Esophagus muscularis mucosa (tissue), 4 donors: ENCODE measurements at places on chromosomes 6 and 20. TPM values are rescaled to one million over a fixed set of nuclear protein-coding genes. Genes with fewer than 3 reads are reported as not detected.

LCA5 gene
- 11.2 TPM for total RNA-seq

AGER gene
- 4.6 TPM for total RNA-seq

ZSCAN23 gene
- total RNA-seq, result 1.0 TPM

VSTM2L gene
- total RNA-seq, result 7.5 TPM

MAP3K7 gene
- 18.1 TPM for total RNA-seq

MLIP gene
- total RNA-seq, result 0.42 TPM

PMEPA1 gene
- 17.0 TPM for total RNA-seq

HLA-DRA gene
- 93.9 TPM for total RNA-seq

SYNDIG1 gene
- not detected for total RNA-seq

PKIB gene
- 2.2 TPM for total RNA-seq

CD109 gene
- total RNA-seq, result 21.4 TPM

CLPSL2 gene
- total RNA-seq, result not detected

DNA sequence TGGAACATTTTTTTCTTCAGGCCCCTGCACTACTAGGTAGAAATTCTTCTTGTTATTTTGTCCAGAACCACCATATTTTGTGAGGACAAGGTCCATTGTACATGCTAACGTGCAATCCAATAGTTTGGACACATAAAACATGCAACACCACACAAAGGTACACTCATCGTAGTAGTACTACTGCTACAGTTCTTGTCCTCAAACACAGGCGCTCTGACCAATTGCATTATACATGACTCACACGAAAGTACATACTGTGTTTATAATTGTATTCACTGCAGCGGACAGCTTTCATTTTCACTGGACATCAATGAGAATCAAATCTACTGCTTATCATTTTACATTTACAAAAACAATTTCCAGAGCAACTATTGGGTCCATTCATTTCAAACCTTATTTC, 15.3 kb upstream of the SMLR1 start:
- no peak for DNase-seq

DNA sequence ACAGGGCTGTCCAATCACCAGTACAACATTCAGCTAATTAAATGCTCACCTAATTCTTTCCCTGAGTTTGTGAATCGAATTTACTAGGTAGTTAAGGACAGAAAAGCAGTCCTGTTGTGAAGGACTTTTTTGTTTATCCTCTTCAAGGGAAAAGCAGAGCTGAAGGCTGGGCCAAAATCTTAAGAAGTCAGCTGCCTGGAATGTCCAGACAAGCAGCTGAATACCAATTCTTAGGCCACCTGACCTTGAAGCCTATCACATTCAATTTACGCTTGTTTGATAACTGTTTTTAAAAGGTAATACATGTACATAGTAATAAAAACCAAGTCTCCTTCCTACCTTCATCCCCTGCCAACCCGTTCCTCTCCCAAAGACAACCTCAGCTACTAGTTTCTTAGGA, 56.4 kb downstream of the UQCC1 start:
- no peak for DNase-seq

GRCh38 chr6:56024931-56025330, 149.5 kb upstream of the BMP5 start:
- DNase-seq, result no peak

DNA sequence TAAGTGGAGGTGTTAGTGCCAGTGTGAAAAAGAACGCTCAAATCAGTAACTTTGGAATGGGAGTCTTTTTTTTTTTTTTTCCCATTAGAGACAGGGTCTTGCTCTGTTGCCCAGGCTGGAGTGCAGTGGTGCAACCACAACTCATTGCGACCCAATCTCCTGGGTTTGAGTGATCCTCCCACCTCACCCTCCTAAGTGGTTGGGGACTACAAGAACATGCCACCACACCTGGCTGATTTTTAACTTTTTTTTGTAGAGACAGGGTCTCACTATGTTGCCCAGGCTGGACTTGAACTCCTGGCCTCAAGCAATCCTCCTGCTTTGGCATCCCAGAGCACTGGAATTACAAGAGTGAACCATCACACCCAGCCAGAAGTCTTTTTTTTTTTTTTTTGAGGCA, 19.7 kb downstream of the LATS1 start:
- no peak for DNase-seq

- DNase-seq, result no peak
These were observed 94.2 kb downstream of the STXBP5 start for GRCh38 chr6:147298461-147298860.

- DNase-seq, result no peak
These were observed 322.8 kb downstream of the CD83 start for GRCh38 chr6:14440215-14440910.

DNA sequence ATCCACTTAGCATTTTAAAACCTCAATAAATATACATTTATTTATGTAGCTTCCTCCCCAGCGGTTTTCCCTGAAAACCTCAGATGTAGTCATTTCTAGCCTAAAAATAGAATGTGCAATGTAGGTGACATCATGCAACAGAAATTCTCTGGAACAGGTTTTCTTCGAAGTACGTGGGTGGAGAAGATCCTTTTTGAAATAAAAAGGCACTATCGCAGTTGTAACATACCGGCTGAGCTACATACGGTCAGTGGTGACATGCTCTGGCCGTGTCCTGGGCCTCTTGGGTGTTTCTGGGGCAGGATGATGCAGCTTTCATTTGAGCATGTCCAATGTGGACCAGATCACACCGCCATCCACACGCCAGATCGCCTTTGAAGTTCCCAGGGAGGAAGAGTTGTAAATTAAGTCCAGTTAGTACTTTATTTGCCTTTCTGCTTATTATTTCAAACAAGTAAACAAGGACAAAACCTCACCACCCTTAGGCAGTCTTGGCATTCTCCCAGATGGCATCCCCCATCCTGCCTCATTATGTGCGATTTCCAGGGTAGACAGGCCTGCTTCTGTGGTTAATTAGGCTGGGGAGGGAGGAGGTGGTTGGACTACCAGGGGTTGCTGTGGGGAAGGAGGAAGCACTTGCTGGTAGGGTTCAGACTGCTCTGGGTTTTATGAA, 109.5 kb upstream of the CLDN20 start:
- no peak for DNase-seq

GRCh38 chr6:42292004-42292740, 74.5 kb upstream of the MRPS10 start:
- no peak for DNase-seq

GRCh38 chr20:37598100-37598543, 70.4 kb upstream of the BLCAP start:
- no peak for DNase-seq

DNA sequence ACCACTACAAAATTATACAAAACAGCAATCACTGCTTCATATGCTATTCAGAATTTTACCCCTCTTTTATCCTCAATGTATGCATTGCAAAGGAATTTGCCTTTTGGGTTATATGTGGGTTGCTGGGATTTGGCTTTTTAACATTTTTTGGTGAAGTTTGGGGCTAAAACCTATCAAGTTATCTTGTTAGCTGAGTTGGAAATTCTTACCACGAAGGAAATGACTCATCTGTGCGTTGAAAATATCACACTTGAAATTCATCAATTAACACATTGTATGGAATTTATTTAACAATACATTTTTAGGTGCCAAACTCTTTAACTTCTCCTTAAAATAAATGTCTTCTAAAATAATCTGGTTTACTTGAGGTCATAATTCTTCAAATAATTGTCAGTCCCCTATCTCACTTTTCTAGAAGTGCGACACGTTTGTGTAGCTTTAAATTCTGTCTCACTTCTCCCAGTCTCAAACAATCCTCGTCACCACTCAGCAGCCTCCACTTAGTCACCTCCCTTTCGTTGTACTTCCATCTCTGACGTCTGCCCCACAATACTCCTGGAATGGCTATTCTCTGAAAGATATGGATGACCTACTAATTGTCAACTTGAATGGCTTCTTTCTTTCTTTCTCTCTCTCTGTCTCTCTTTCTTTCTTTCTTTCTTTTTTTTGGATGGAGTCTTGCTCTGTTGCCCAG, 88.5 kb downstream of the PHACTR1 start:
- DNase-seq, result no peak

- peak; percentile 96 for DNase-seq
These were observed 9.5 kb upstream of the AHCY start for GRCh38 chr20:34312544-34313217.

DNA sequence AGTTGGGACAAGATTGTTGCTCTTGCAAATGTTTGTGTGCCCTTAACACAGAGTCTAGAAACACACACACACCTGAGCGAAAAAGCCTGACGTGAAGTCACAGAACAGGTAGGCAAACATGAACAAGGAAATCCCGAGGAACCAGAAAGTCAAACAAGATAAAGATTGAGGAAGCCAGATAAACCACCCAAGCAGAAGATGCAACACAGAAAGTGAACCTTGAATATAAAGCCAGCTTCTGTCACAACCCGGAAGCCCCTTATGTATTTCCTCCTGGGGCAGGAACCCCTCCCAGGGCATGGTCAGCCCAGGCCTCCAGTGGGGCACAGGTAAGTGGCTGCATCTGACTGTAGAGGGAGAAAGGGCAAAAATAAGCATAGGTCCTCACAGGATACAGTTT, 158.2 kb upstream of the SUPT3H start:
- DNase-seq, result no peak

- DNase-seq, result no peak
These were observed 607.2 kb downstream of the HTR1B start for GRCh38 chr6:76856065-76856464.

GRCh38 chr6:108903796-108904195, 55.6 kb downstream of the ARMC2 start:
- no peak for DNase-seq

- DNase-seq, result no peak
These were observed 103.3 kb downstream of the FIG4 start for GRCh38 chr6:109794201-109794923.

DNA sequence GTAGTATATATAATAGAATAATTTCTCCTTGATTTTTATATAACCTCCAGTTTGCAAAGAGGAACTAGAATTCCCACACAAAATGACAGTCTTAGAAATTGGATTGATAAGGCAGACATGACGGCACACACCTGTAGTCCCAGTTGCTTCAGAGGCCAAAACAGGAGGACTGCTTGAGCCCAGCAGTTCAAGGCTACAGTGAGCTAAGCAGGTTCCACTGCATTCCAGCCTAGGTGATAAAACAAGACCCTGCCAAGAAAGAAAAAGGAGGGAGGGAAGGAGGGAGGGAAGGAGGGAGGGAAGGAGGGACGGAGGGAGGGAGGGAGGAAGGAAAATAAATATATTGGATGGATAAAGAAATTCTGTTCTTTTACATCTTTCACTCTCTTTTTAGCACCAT, 77.6 kb upstream of the SASH1 start:
- no peak for DNase-seq

DNA sequence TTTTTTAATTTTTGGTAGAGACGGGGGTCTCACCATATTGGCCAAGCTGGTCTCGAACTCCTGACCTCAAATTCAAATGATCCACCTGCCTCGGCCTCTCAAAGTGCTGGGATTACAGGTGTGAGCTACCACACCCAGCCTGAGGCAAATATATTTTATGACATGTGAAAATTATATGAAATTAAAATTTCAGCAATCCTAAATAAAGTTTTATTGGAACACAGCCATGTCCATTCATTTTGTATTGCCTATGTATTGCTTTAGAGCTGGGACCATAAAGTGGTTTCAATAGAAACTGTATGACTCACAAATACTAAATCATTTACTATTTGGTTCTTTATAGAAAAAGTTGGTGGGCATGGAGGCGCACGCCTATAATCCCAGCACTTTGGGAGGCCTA, 32.0 kb upstream of the GCM1 start:
- DNase-seq, result no peak

DNA sequence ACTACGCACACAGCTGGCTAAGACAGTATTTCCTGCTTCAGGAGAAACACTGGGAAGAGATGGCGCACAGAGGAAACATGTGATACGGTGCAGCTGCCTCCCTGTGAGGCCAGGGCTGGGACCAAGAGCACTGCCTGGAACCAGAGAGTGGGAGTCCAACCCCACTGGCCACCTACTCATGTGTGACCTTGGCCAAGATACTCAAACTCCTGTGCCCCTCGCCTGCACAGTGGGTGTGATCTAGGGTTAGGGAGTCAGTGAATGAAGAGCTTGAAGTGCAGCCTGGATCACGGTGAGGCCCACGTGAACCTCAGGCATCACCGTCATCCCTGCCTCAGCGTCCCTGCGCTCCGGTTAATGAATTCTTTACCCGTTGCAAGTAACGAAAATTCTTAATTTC, 41.7 kb upstream of the MPC1 start:
- DNase-seq, result no peak

DNA sequence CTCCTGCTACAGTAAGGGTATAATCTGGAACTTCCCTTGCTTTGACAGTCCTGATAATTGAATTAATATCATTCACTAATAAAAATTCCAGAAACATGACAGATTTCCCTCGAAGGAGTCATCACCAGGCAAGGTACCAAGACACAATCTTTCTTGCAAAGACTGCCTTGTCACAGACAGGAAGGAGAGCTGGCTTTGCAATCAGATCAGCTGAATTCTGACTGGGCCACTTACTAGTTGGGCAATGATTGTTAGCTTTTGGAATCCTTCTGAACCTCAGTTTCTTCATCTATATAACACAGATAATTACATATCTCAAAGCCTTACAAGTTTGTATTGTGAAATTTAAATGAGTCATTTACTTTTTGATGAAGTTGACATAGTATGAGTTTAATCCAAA, 344.2 kb downstream of the RFPL4B start:
- DNase-seq, result no peak

DNA sequence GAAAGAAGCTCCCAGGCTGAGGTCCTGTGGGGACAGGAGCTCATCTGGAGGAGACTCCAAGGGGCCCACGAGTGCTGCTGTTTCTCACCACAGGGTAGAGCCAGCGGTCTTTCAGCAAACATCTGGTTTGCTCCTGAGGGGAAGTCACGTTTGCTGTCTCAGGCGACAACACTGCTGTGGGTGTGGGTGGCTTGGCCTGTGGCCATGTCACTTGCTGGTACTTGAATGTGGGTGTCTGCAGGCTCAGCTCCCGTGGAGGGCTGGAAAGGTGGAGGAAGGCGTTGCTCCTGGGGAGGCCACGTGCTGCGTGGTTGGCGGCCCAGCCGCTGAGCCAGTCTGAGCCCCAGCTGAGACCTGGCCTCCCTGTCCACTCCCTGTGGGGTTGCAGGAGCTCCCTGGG, 52.8 kb upstream of the MPC1 start:
- no peak for DNase-seq

DNA sequence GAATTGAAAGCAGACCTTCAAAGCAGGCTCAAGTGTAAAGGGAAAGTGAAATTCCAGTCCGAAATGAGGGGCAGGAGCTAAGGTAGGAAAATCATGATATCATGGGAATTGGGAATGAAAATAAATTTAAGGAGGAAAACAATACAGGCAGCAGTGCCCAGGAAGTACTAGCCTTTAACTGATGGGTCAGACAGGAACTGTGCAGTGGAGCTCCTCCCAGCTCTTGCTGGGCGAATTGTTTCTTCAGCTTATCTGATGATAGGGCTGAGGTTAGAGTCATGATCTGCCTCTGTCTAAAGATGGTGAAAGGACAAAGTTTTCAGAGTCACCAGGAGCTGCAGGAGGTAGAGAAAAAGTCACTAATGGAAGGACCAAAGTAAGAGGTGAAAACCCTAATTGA, 457.9 kb upstream of the PTCHD4 start:
- DNase-seq, result no peak

- DNase-seq, result no peak
These were observed 104.9 kb downstream of the DACT2 start for GRCh38 chr6:168214586-168215104.

GRCh38 chr6:12613811-12614210, 102.8 kb upstream of the PHACTR1 start:
- DNase-seq, result no peak
